ENCODE measurements at places on chromosomes 5 and 9. TPM values are rescaled to one million over a fixed set of nuclear protein-coding genes. Genes with fewer than 3 reads are reported as not detected.
A peak's percentile ranks its signal among the peaks of the same experiment; 100 is the strongest.

FABP6 gene
- not detected for total RNA-seq

CD274 gene
- 21.4 TPM for total RNA-seq

IL9 gene
- not detected for total RNA-seq

IFNA2 gene
- total RNA-seq: not detected

PJA2 gene
- total RNA-seq: 107 TPM

AJM1 gene
- total RNA-seq: 4.2 TPM

PCDHA12 gene
- total RNA-seq: 13.8 TPM

DNA sequence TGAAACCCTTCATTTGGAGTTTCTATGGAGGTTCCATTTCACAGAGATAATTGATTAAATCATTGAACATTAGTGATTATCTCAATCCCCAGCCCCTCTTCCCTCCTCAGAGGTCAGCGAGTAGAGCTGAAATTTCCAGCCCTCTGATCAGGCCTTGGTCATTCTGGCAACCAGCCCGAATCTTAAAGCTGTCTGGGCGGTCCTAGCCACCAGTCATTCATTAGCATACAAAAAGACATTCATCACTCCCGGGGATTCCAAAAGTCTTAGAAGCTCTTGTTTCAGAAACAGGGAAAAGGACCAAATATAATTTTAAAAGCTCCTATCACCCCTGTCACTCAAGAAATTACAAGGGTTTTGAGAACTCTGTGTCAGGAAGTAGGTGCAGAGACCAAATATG, 41.3 kb downstream of the ZNF474 start:
- no peaks in the 10 kb centered on the region for H3K36me3 ChIP-seq
- H3K27me3 ChIP-seq: no peaks in the 10 kb centered on the region
- H3K4me1 ChIP-seq: peaks cover 18% of the 10 kb centered on the region
- peak; percentile 73 for DNase-seq
- peak overlapping the region; percentile 70 for H3K27ac ChIP-seq
- H3K4me3 ChIP-seq: no peak overlapping the region

GRCh38 chr5:61589946-61590345, 257.9 kb downstream of the ZSWIM6 start:
- peak; percentile 14 for DNase-seq
- H3K27ac ChIP-seq: no peak overlapping the region
- H3K27me3 ChIP-seq: no peaks in the 10 kb centered on the region
- no peak overlapping the region for H3K4me3 ChIP-seq

GRCh38 chr5:153748823-153749222, 258.4 kb downstream of the GRIA1 start:
- H3K36me3 ChIP-seq: no peaks in the 10 kb centered on the region
- H3K27ac ChIP-seq: no peak overlapping the region

DNA sequence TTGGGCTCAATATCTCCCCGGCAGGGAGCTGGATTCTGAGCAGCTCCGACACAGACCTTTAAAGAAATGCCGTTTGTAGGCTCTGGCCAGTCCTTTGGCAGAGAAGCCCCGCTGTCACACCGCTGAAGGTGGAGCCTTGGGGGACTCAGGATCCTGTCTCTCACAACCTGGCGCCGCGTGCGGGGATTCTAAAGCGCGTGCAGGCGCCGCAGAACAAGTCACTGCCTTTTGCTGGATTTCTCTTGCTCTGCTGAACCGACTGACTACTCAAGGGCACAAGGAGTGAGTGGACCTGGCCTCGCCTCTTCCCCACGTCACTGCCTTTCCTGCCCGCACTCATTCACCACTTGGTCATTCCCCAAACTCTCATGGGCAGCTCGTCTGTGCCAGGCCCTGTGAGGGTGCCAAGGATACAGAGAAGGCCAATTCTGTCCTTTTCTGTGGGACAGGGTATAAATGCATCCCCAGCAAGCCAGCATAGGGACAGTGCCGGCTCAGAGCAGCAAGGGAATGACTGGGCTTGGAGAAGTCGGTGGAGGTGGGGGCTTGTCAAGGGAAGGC, 69.3 kb downstream of the CRB2 start:
- H3K4me1 ChIP-seq: no peaks in the 10 kb centered on the region
- peaks cover 3% of the 10 kb centered on the region for H3K27me3 ChIP-seq
- H3K4me3 ChIP-seq: no peak overlapping the region

DNA sequence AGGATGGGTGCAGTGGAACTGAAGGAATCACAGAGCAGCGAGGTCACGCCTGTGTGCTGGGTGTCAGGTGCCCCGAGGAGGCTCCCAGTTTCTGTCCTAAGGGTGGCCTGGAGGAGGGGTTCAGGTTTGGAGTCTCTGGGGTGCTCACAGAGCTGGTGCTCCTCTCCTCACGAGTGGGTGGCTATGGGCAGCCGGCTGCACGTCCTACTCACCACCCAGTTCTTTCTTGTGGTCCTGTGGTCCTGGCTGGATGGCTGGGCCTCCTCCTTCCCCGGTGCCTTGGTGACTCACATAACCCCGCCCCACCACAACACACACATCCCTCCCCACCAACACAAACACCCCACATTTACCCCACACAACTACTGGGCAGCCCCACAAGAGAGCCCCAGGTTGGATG, 9.9 kb upstream of the PTGS1 start:
- DNase-seq: peak; percentile 37
- H3K4me3 ChIP-seq: no peak overlapping the region
- no peak overlapping the region for H3K27ac ChIP-seq
- H3K4me1 ChIP-seq: peaks cover 9% of the 10 kb centered on the region
- peaks cover 3% of the 10 kb centered on the region for H3K27me3 ChIP-seq

- H3K27me3 ChIP-seq: no peaks in the 10 kb centered on the region
- H3K27ac ChIP-seq: no peak overlapping the region
- peak; percentile 41 for DNase-seq
- no peak overlapping the region for H3K4me3 ChIP-seq
- no peaks in the 10 kb centered on the region for H3K36me3 ChIP-seq
Observed at GRCh38 chr9:35385042-35385441, 104.9 kb upstream of the RUSC2 start.

- H3K36me3 ChIP-seq: no peaks in the 10 kb centered on the region
- H3K4me3 ChIP-seq: no peak overlapping the region
- H3K27ac ChIP-seq: no peak overlapping the region
- H3K4me1 ChIP-seq: no peaks in the 10 kb centered on the region
- DNase-seq: no peak
Observed at GRCh38 chr9:115385383-115386122, 267.6 kb upstream of the TNC start.

DNA sequence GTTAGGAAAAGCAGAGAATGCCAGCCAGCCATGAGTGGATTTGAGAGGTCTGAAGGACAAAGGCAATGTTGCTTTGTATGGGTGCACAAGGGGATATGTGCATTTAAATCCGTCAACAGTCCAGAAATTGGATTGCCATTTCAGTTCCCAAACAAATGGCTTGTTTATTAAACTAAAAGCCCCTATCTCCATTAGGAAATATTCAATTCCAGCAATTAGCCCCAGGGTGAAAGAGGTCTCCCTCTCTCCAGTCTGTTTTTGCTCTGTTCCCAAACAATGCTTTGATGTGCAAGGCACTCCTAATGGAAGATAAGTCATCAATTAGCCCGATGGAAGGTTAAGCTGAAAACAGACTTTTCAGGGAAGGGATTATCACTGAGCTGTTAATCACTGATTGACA, 101.3 kb downstream of the C9orf152 start:
- H3K27ac ChIP-seq: no peak overlapping the region
- no peak overlapping the region for H3K4me3 ChIP-seq
- H3K4me1 ChIP-seq: peaks cover 29% of the 10 kb centered on the region

- no peak overlapping the region for H3K27ac ChIP-seq
- no peaks in the 10 kb centered on the region for H3K36me3 ChIP-seq
- no peak for DNase-seq
- no peaks in the 10 kb centered on the region for H3K4me1 ChIP-seq
Observed at GRCh38 chr5:8097146-8097545, 228.2 kb downstream of the MTRR start.

GRCh38 chr5:142795251-142795650, 25.1 kb downstream of the ARHGAP26 start:
- H3K4me3 ChIP-seq: no peak overlapping the region
- H3K36me3 ChIP-seq: no peaks in the 10 kb centered on the region
- no peak for DNase-seq

GRCh38 chr9:35273591-35273990, 111.8 kb downstream of the UNC13B start:
- H3K27me3 ChIP-seq: no peaks in the 10 kb centered on the region
- no peaks in the 10 kb centered on the region for H3K36me3 ChIP-seq
- H3K4me1 ChIP-seq: peaks cover 16% of the 10 kb centered on the region
- DNase-seq: no peak
- H3K4me3 ChIP-seq: no peak overlapping the region

- no peak for DNase-seq
- H3K4me3 ChIP-seq: no peak overlapping the region
- H3K4me1 ChIP-seq: no peaks in the 10 kb centered on the region
- H3K27ac ChIP-seq: peak overlapping the region; percentile 38
- no peaks in the 10 kb centered on the region for H3K27me3 ChIP-seq
Observed at GRCh38 chr5:141565826-141566570, 52.8 kb downstream of the DIAPH1 start.

- peak; percentile 89 for DNase-seq
Observed at GRCh38 chr5:149938791-149939358, 5.7 kb downstream of the PDE6A start.

GRCh38 chr9:122095010-122095767, 2.1 kb upstream of the TTLL11 start:
- H3K27ac ChIP-seq: no peak overlapping the region
- peaks cover 4% of the 10 kb centered on the region for H3K27me3 ChIP-seq
- no peaks in the 10 kb centered on the region for H3K36me3 ChIP-seq
- no peak overlapping the region for H3K4me3 ChIP-seq
- no peak for DNase-seq
- H3K4me1 ChIP-seq: peaks cover 12% of the 10 kb centered on the region

- H3K27ac ChIP-seq: no peak overlapping the region
- H3K4me1 ChIP-seq: no peaks in the 10 kb centered on the region
- no peak overlapping the region for H3K4me3 ChIP-seq
- H3K27me3 ChIP-seq: no peaks in the 10 kb centered on the region
- H3K36me3 ChIP-seq: no peaks in the 10 kb centered on the region
- DNase-seq: no peak
Observed at GRCh38 chr5:57066924-57067596, 106.8 kb upstream of the GPBP1 start.

DNA sequence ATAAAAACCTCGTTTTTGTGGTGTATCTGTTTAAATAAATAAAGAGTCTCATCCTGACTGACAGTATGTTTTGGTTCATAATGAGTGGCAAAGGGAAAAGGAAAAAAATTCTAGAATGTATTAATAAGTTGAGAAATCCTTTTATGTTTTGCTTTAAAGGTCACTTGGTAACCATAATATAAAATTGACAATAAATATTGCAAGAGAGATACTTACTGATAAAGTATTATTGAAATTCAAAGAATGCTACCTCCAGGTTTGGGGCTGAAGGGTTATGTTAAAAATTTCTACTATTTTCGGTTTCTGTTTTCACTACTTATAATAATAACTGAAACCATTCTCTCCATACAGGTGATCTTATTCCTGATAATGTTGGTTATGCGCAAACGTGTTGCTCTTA, 85.4 kb upstream of the FSD1L start:
- H3K36me3 ChIP-seq: no peaks in the 10 kb centered on the region
- no peaks in the 10 kb centered on the region for H3K4me1 ChIP-seq
- H3K27ac ChIP-seq: no peak overlapping the region
- H3K27me3 ChIP-seq: no peaks in the 10 kb centered on the region
- no peak for DNase-seq
- no peak overlapping the region for H3K4me3 ChIP-seq

GRCh38 chr9:125971050-125971449, 223.9 kb downstream of the PBX3 start:
- no peak overlapping the region for H3K27ac ChIP-seq
- peaks cover 6% of the 10 kb centered on the region for H3K36me3 ChIP-seq
- no peaks in the 10 kb centered on the region for H3K27me3 ChIP-seq
- H3K4me3 ChIP-seq: no peak overlapping the region
- DNase-seq: no peak
- no peaks in the 10 kb centered on the region for H3K4me1 ChIP-seq

DNA sequence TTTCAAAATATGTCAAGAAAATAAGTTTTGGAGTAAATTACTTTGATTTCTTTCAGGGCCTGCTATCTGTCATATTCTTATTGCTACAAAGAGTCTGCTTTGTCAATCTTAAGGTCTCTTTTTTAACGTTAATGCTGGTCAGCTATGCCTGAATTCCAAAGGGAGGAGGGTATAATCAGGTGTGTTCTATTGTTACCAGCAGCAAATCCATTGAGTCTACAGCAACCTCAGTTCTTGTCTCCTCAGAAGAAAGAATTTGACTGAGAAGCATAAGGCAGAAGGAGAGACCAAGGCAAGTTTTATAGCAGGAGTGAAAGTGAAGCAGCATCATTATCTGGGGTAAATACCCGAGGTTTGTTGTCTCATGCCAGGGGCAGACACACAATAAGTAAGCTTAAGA, 23.7 kb upstream of the MINAR2 start:
- H3K27ac ChIP-seq: no peak overlapping the region
- H3K36me3 ChIP-seq: no peaks in the 10 kb centered on the region

DNA sequence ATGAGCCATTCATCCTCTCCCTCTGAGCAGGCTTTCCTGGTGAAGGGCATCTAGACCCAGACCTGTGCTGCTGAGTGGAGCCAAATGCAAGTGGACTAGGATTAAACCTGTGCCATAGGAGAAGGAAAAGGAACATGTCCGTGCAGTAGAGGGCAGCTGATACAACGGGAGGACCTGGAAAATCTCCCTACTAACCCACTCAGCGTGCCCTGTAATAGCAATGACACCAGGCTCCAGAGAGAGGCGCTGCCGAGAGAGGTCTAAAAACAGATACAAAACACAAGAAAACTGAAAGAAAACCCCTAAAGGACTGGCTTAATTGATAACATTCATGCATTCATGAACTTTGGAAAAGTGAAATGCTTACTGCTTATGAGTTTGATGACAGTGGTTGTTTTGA, 60.8 kb downstream of the PFDN1 start:
- peak overlapping the region; percentile 45 for H3K27ac ChIP-seq
- H3K4me1 ChIP-seq: peaks cover 39% of the 10 kb centered on the region
- no peak overlapping the region for H3K4me3 ChIP-seq
- no peak for DNase-seq

DNA sequence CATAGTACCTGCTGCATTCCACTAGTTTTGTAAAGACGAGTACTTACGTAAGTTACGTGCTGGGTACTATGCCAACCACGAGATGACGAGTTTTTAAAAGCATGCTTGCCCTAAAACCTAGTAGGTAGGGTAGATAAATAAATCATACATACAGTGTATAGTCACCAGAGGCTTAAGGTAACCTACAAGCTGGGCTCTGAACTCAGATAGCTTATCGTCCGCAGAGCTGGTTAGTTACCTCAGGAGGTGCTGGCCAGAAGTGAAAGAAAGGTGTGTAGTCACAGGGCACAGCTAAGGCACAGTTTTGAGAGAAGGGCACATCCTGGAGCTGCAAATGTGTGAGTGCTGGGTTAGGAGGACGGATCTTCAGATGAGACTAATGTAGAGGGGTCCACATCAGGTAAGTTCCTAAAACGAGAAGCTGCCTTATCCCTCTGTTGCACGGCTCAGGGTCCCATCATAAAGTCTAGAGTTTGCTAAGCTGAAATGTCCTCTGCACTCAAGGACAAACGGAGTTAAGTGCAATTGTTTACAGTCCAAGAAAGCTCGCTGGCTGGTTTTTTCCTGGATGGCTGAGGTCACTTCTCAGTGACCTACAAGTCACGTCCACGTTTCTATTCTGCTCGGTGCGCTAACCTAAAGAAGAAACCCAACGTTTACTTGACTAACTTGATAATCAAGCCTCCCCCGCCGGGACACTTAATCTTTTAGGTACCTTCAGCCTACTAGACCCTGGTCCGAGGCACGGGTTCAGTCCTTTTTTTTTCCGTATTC, 1.1 kb upstream of the SNX24 start:
- peaks cover 17% of the 10 kb centered on the region for H3K4me1 ChIP-seq
- H3K36me3 ChIP-seq: no peaks in the 10 kb centered on the region
- H3K27me3 ChIP-seq: no peaks in the 10 kb centered on the region

GRCh38 chr5:142770650-142771609, 753 bp downstream of the ARHGAP26 start:
- H3K4me1 ChIP-seq: peaks cover 8% of the 10 kb centered on the region
- H3K4me3 ChIP-seq: peak overlapping the region; percentile 92
- peaks cover 10% of the 10 kb centered on the region for H3K27me3 ChIP-seq
- H3K27ac ChIP-seq: no peak overlapping the region
- no peak for DNase-seq
